Amniotic epithelial cell (primary cell): ENCODE measurements at places on chromosomes 4 and X.

DNA sequence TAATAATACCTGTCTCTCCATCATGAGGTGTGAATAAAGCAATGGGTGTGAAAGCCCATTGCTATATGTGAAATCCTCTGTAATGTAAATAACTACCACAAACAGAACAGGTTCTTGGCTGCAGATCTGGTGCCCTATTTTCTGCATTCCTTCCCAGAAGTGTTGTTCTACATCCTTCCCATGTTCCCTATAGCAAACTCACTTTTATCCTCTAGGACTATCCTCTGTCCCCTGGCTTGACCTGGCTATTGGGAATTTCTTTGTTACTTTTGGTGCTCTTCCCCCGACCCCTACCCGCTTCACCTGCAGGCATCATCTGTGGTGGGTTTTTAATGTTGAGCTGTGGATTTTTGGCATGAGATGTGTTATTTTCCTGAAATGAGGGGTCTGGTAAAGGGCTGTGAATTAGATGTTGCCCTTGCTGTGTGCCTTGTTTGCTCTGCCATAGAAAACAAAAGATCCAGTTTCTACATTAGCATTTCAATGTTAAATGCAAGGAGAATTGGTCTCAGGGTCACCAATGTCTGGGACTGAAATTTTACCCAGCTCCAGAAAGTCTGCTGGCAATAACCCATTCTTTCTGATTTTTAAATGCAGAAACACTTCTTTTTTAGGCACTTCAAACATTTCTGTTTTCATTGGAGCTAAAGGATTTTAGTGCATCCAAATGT, 13.6 kb upstream of the FREM3 start:
- DNase-seq, result no peak

DNA sequence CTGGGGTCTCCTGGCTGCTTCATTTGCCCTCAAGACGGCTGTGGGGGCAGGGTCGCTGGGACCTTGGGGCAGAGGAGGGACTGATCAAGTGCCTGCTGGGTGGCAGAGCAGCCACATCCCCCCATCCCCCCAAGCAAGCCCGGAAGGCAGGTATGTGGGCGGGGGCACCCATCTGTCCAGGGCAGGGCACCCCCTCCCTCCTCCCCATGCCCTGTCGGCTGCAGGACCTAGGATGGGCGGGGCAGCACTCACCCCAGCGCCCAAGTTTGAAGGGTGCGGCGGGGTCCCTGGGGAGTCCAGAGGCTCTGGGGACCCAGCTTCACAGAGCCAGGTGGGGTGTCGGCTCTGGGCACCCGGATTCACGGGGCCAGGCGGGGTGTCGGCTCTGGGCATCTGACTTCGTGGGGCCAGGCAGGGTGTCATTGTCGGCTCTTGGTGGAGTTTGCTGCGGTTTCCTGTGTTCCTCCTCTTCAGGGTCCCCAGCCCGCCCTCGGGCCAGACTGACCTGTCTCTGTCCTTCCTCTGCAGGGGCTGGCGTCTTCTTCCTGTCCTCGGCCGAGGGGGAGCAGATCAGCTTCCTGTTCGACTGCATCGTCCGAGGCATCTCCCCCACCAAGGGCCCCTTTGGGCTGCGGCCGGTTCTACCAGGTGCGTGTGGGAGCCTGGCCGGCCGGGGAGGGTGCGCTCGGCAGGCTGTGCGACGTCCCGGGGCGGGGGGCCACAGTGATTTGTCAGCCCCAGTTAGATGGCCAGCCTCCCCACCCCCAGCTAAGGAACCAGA, 22.1 kb downstream of the DOK7 start:
- DNase-seq, result no peak

DNA sequence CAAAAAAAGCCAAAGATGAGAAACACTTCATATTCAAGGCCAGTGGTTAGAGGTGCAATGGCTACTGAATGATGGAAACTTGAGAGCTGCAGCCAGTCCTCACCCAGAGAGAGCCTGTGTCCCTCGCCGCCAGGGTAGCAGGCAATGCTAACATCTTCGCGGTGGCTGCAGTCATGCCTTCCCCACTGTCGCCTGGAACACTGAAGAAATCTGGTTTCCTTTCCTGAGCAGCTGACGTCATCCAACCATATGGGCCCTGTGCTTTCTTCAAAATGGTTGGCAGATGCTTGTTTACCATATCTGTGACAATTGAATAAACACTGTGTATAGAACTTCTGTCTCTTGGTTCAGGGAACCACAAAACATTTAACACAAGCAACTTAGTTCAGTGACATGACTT, 39.7 kb downstream of the PRSS12 start:
- no peak for DNase-seq

DNA sequence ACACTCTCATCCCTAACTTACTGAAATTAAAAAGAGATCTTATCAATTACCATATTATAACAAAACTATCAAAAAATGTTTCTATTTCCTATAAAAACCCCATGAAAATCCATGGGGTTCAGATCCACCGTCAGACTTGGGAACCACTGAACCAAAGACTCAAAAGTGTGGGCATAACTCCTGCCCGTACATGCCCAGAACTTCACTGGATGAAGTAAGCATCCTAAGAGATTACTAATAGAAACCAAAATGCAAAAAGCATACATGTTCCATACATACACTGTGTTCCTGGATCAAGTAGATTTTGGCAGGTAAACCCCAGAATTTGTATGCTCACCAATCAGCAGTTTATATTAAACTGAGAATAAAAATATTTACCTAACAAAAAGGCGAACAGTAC, 66.1 kb downstream of the PRSS12 start:
- no peak for DNase-seq

- DNase-seq, result no peak
These were observed 40.4 kb downstream of the NXT2 start for GRCh38 chrX:109577055-109577454.

GRCh38 chr4:37837446-37837845, 11.0 kb downstream of the PGM2 start:
- DNase-seq, result peak; percentile 88

DNA sequence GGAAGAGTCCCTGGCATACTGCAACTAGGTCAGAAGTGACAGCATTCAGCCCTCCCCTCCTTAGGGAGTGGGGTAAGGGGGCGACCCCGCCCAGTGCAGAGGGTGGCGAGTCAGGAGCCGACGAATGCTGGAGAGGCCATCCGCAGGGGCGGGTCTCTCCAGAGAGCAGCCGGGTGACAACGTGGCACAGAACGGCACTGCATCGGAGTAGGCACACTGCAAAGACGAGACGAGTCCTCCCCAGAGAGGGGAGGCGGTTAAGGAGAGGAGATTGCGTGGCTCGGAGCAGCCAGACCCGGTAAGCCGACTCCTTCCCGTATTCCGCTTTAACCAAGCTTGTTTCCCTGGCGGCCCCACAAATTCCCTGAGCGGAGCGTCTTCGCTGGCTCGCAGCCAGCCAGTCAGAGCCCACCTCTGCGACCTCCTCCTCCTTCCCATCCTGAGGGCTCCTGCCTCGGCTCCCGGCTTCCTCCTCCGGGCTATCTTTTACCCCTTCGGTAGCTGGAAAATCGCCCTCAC, 54.9 kb downstream of the LINC00632 start:
- DNase-seq, result peak; percentile 41

GRCh38 chr4:83865417-83866150, 329.7 kb downstream of the GPAT3 start:
- DNase-seq, result no peak

DNA sequence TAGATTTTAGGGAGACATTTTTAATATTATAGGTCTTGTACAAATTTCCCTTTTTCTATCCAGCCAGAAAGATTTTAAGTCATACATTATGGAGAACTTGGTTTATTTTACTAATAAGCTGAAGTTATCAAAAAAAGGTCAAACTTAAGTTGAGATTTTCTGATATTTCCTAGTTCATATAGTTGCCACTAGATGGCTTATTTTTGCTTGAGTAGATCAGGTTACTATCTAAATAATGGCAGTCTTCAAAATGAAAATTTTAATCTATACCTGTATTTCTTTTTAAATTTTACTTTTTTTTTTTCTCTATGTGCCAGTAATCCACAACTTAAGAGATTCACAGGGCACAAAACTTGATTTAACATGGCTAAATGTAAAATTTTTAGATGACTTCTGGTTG, 52.3 kb downstream of the USP9X start:
- DNase-seq, result no peak

- DNase-seq, result no peak
These were observed 125.0 kb downstream of the BMPR1B start for GRCh38 chr4:94882756-94883155.

DNA sequence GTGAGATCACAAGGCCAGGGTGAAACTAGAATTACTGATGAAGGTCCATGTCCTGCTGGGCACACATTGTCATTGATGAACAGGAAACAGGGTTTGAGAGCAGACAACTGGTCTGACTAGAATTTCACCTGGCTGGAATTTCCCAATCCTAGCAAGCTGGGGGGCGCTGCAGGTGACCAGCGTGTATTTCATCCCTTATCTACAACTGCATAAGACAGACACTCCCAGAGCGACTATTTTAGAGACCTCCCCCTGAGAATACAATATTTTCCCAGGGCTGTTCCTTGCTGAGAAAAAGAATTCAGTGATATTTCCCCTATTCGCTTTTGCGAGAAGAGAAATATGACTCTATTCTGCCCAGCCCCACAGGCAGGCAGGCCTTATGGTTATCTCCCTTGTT, 432.6 kb upstream of the GALNT7 start:
- DNase-seq, result no peak

- DNase-seq, result no peak
These were observed 2.3 kb downstream of the MPP1 start for GRCh38 chrX:154802947-154803346.

DNA sequence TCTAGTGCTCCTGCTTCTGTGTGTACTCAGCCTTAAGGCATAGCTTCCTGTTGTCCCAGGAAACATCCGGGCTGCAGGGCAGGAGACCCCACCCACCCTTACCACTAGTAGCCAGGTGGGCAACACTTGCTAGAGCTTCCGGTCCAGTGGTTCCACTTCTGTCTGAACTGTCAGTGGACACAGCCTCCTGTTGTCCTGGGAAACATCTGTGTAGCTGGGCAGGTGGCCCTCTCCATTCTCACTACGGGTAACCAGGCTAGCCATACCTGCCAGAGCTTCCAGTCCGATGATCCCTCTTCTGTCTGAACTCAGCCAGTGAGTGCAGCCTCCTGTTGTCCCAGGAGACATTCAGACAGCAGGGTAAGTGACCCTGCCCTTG, 372.2 kb downstream of the INPP4B start:
- DNase-seq, result no peak

DNA sequence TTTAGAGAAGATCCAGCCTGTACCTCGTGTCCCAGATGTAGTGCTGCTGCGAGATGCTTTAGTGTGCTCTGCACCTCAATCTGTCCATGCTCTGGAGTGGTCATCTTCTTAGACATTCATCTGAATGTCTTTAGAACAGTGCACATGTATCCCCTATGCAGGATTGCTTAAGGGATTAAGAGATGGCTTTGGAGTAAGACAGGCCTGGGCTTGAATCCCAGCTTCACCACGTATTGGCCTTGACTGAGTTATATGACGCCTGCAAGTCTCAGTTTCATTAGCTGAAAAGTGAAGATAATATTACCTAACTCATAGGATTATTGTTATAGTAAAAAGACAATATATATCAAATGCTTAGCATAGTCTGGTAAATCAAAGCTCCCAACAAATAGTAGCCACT, 98.3 kb downstream of the NFKB1 start:
- peak; percentile 66 for DNase-seq

- DNase-seq, result no peak
These were observed 206.4 kb upstream of the JADE1 start for GRCh38 chr4:128603081-128603480.

DNA sequence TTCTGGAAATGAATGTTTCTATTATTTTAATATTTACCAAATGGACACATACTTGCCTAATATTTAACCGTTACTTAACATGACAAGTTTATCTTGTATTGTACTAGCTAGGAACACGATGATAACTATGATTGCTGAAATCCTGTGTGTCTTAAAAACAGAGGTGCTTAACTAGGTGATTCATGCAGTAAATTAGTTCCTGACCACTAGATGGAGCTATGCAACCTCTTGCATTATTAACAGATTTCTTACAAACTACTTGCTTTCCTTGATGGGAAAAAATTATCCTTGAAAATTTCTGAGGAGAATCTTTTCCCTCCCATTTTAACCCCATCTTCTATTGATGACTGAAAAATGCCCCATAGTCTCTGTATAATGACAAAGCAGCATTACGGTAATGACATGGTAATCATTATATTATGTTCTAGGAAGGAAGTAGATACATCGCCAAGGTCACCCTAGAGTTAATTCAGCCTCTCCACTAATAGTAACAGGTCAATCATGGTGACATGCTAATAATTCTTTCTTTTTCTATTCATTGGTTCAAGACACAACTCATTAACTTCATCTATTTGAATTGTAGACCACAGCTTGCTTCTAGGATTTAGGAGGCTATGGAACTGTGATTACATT, 844.2 kb downstream of the RAPGEF2 start:
- peak; percentile 67 for DNase-seq

DNA sequence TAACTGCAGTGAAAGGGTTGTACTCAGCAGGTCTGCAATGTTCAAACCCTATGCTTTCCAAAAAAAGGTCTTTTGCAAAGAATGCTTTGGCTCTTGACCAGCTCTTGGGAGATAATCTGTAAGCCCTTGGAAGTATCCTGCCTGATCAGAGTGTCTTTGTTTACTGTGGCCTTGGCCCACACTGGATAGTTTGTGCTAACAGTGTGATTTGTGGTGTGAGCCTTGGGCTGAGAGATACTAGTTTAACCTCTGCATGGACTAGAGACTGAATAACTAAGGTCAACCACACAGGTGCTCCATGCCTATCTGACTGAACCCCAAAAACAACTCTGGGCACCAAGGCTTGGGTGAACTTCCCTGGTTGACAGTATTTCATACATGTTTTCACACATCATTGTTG, 3.6 kb upstream of the MAGED1 start:
- DNase-seq, result peak; percentile 13

- peak; percentile 9 for DNase-seq
These were observed 118.4 kb downstream of the DTHD1 start for GRCh38 chr4:36399762-36400353.

DNA sequence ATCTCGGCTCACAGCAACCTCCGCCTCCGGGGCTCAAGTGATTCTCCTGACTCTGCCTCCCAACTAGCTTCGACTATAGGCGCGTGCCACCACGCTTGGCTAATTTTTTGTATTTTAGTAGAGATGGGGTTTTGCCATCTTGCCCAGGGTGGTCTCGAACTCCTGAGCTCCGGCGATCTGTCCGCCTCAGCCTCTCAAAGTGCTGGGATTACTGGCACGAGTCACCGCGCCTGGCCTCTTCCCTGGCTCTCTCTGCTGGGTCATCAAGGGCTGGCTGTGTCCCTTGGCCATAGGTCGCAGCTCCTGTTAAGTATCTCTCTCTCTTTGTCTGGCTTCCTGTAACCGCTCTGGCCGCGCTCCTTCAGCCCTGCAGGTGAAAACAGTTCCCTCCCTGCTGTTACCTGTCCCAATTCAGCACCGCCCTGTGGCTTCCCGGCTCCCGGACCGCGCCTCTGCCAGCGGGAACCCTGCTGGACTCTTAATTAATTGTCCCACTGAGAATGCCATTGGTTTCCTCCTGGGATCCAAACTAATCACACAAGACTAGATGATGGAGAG, 1.3 kb upstream of the RGS12 start:
- no peak for DNase-seq

- DNase-seq, result no peak
These were observed 93.2 kb upstream of the ATP8A1 start for GRCh38 chr4:42750091-42750490.

GRCh38 chr4:55545151-55545550, 1.6 kb downstream of the CLOCK start:
- peak; percentile 40 for DNase-seq

- DNase-seq, result no peak
These were observed 33.7 kb downstream of the COQ2 start for GRCh38 chr4:83250687-83251446.
